HuH-7 (cell line): ENCODE measurements at places on chromosomes 7 and 10.

GRCh38 chr7:27918503-27918902 is 178.5 kb downstream of the TAX1BP1 start:
- no peak for DNase-seq

GRCh38 chr10:24428410-24428782 is 219.5 kb downstream of the KIAA1217 start:
- no peak for DNase-seq

DNA sequence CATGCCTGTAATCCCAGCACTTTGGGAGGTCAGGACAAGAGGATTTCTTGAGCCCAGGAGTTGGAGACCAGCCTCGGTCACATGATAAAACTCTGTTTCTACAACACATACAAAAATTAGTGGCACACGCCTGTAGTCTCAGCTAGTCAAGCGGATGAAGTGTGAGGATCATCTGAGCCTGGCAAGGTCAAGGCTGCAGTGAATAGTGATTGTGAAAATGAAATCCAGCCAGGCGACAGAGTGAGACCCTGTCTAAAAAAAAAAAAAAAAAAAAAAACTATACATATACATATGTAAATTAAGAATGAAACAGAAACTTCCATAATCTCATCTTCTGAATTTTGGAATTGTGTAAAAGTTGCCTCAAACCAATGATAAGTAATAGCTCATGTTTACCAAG is 18.2 kb upstream of the FAM170B start:
- DNase-seq: no peak

- DNase-seq: no peak
Measured at GRCh38 chr10:78794736-78795455, 273.9 kb upstream of the ZMIZ1 start.

GRCh38 chr10:91901784-91902677 is 7.3 kb downstream of the FGFBP3 start:
- no peak for DNase-seq

- no peak for DNase-seq
Measured at GRCh38 chr7:30727061-30727945, 24.6 kb upstream of the INMT start.

GRCh38 chr10:118564652-118565051 is 30.8 kb downstream of the PRLHR start:
- DNase-seq: peak; percentile 23

- DNase-seq: peak; percentile 34
Measured at GRCh38 chr10:3853547-3854303, 68.7 kb upstream of the KLF6 start.

DNA sequence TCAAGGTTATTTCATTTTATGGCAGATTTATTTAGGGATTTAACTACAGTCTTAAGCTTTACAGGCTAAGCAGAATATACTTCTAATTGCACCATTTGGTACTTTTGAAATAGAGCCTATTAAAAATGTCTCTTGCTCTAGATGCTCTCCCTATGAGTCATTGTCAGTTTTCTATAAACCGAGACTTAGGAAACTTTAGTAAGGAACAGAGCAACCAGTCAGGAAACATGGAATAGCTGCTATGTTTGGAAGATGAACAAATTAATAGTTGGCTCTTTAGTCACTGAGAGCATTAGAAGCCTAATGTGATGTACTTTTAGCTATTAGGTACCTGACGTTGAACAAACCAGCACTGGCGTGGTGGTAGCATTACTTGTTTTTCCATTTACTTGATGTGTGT is 35.3 kb downstream of the INPP5F start:
- DNase-seq: no peak

DNA sequence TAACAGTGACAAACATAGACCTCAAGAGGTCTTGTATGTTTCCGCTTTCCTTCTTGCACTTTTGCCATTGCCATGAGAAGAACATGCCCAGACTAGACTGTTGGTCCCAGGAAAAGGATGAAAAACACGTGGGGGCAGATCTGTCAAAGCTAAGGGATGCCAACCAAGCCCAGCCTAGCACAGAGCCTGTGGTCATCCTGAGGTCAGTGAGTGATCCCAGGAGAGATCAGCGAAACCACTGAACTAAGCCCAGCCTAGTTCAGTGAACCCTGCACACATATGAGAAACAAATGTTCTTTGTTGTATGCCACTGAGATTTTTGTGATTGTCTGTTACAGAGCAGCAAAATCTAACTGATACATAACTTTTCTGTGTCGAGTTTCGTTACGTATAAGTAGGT is 718.8 kb downstream of the MAGI2 start:
- DNase-seq: no peak

GRCh38 chr10:105063796-105064195 is 422.7 kb downstream of the SORCS3 start:
- peak; percentile 16 for DNase-seq

- DNase-seq: no peak
Measured at GRCh38 chr10:47383261-47384147, 589 bp downstream of the ZNF488 start.

GRCh38 chr10:62047228-62047892 is 145.9 kb downstream of the ARID5B start:
- DNase-seq: no peak
